ENCODE measurements at places on chromosomes 5 and 9.

DNA sequence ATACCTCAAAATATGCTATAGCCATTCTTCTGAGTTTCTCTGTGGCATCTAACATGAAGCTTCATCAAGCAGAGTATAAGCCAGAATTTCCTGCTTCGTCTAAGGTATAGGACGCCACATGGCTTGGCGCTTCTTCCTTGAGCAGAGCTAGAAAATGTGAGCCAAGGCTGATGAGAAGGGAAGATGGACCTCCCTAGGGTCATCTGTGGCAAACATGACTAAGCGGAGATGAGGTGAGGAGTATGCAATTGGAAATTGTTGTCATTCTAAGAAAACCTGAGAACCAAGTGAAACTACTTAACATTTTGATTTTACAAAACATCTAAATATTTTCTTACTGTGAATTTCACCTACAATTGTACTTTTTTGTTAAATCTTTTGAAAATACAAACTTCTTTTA lies 466.5 kb downstream of the PSAT1 start:
- DNase-seq: no peak

DNA sequence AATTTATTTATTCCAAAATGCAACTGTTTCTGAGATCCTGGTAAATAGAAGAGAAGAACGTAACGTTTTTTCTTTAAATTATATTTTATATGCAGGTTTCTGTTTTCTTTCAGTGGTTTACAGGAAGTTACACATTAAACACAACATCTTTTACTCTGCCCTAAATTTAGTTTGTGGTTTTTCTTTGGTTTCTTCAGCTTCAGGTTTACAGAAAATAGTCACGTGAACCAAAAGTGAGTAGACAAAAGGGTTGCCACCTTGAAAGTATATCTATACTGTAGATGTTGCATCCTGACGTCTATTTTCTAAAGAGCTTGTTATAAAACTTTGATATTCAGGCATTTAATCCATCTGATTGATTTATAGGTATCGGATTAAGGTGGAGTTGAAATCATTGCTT lies 1236.6 kb downstream of the MAT2B start:
- DNase-seq: no peak

GRCh38 chr5:128077526-128077925 lies 6.0 kb upstream of the SLC12A2 start:
- no peak for DNase-seq

DNA sequence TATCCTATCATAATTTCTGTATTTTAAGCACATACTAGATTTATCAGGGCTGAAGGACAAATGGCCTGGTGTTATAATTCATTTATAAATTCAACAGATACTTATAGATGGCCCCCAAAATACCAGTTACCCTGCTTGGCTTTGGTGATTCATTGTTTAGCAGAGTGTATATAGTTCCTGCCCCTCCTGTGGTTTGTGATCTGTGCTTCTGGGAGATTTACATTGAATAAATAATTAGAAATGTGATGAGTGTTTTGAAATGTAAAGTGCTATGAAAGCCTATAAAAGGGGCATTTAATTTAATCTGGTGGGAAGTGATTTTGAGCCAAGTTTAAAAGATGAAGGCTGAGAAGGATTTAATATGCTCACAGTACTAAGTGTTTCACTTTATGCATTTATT lies 36.7 kb upstream of the ZCCHC7 start:
- no peak for DNase-seq

- no peak for DNase-seq
Measured at GRCh38 chr9:132591751-132592314, 9.4 kb downstream of the BARHL1 start.

- DNase-seq: no peak
Measured at GRCh38 chr9:94887721-94888120, 161.2 kb downstream of the AOPEP start.

DNA sequence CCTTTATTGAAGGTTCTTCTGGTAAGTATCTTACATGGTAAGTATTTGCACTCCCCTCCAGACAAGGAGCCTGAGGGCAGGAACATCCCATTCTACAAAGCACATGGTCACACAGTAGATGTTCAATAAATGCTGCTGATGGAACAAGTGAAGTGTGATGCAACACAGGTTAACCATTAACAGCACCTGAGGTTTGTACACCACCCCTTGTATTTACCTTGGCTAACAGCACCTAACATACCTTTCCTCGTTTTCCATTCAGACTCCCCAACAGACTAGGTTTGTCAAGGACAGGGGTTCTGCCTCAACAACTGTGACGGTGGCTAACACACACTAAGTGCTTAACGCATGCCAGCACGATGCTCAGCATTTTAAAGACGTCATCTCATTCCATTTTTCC lies 213.6 kb downstream of the MAPKAP1 start:
- no peak for DNase-seq

Data from NCI-H69 (cell line).